Stimulated activated CD4-positive, alpha-beta T cell treated with anti-CD3 and anti-CD28 coated beads, TNF-alpha, amount 100 ng/mL, for 24 hours (primary cell): ENCODE measurements at places on chromosomes 5 and 9.

DNA sequence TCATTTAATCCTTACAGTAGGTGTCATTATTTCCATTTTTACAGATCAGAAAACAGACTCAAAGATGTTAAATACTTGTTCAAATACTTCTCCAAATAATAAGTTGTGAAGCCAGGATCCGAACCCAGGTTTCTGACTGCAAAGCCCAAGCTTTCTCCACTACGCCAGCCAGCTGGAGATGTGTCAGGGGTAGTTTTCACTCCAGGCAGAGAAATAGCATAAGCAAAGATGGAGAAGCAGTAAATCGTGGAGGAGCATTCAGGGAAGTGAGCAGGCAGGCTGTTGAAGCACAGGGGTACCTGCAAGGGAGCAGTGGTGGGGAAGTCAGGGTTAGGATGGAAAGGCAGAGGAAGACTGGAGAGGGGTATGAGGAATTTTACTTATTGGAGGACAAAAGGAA lies 2.9 kb downstream of the TLN1 start:
- no peak for DNase-seq

DNA sequence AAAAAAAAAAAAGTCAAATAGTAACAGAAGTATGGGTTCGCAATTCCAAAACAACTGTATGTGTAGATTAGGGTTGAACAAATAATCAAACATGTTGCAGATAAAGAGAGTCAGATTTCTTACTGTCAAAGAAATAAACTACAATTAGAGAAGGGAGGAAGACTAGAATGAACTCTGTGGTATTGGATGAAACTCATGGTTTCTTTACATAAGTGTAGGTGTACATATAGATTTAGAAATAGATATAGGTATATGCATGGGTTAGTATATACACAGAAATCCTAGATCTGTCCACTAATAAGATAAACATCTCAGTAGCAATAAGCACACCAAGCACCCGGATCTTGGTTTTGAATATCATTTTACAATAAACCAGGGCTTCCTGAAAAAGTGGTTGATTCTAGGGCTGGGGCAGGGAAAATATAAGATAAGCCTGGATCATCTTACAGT lies 21.3 kb downstream of the DTWD2 start:
- DNase-seq, result no peak

DNA sequence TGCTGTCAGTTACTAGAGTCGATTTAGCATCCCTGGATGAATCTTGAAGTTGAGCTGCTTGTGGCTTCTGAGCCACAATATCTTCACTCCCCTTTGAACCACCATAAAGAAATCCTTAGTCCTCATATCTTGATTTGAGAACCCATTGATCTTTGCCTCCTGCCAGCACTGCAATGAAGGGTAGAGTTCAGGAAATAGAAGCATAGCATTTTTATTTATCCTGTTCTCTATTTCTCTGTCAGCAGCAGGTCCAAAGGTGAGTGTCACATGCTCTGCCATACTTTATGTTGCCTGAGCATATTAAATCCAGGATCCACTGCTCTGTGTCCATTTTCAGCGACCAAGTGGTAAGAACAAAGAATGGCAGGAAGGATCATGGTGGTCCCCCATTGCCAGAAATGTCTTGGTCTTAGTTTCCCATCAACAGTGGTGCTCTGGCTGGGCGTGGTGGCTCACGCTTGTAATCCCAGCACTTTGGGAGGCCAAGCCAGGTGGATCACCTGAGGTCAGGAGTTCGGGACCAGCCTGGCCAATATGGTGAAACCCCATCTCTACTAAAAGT lies 80.2 kb upstream of the PANK3 start:
- no peak for DNase-seq

- DNase-seq, result no peak
Observed at GRCh38 chr5:121873409-121873808, 21.7 kb downstream of the FTMT start.

- no peak for DNase-seq
Observed at GRCh38 chr5:36644727-36645126, 38.3 kb downstream of the SLC1A3 start.

DNA sequence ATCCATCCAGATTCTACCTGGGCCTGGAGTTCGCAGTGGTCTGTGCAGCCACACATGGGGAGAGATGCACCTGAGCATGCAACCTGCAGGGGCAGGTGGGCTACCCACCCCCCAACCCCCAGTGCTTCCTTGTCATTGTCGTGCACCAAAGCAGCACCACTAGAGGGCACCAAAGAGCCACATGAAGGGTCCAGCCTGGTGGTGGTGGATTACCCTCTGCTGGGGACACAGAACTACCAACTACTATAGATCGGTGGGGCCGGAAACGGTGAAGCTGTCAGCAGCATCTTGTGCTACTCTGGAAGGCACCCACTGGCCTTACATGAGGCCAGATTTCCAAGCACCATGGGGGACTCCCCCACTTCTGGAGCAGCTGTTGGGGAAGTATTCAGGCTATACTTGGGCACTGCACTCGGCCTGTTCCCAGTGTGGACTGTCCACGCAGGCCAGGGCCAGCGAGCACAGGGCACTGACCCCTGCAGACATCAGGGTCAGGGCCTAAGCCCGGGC lies 60.2 kb upstream of the TBC1D2 start:
- DNase-seq, result peak; percentile 71

- no peak for DNase-seq
Observed at GRCh38 chr5:27048510-27048909, 10.1 kb upstream of the CDH9 start.

DNA sequence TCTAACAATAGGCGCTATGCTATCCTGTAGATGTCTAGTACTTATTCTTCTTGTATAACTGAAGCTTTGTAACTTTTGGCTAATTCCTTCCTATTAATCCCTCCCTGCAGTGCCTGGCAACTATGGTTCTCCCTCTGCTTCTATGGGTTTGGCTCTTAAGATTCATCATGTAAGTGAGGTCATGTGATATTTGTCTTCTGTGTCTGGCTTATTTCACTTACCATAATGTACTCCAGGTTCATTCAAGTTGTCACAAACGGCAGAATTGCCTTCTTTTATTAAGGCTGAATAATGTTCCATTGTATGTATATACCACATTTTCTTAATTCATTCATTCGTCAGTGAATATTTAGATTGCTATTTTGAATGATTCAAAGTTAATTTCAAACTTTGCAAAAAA lies 149.9 kb upstream of the GAS1 start:
- no peak for DNase-seq

DNA sequence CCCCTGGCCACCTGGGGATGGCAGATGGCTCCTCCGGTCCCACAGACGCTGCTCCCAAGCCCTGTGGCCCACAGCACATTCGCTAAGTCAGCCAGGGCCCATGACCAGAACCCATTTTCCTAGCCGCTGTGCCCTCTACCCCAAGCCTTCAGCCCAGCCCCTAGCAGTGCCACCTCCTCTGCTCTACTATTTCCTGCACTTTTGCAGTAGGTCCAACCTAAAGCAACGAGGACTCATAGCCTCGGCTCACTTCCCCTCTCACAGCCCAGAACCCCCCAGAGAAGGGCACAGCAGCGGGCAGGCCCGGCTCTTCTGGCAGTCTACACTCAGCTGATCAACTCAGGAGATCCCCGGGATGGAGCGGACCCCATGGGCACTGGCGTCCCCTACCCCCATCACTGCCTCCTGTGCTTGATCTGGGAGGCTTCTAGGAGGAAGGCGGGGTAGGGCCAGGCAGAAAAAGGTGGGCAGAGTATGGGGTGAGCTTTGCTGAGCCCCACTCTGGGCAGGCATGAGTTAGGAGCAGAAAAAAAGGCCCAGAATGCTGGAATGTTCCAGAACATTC lies 111.2 kb downstream of the ZNF354C start:
- no peak for DNase-seq

- DNase-seq, result no peak
Observed at GRCh38 chr9:592225-592624, 249.3 kb upstream of the DMRT1 start.

DNA sequence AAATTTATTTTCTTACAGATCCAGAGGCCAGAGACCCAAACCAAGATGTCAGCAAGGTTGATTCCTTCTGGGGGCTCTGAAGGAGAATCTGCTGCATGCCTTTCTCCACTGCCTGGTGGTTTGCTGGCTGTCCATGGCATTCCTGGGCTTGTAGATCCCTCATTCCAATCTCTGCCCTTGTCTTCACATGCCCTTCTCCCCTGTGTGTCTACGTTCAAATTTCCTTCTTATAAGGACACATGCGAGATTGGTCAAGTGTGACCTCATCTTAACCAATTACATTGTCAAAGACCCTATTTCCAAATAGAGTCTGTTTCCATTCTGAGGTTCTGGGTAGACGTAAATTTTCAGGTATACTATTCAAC lies 84.5 kb upstream of the RAI14 start:
- DNase-seq, result no peak

DNA sequence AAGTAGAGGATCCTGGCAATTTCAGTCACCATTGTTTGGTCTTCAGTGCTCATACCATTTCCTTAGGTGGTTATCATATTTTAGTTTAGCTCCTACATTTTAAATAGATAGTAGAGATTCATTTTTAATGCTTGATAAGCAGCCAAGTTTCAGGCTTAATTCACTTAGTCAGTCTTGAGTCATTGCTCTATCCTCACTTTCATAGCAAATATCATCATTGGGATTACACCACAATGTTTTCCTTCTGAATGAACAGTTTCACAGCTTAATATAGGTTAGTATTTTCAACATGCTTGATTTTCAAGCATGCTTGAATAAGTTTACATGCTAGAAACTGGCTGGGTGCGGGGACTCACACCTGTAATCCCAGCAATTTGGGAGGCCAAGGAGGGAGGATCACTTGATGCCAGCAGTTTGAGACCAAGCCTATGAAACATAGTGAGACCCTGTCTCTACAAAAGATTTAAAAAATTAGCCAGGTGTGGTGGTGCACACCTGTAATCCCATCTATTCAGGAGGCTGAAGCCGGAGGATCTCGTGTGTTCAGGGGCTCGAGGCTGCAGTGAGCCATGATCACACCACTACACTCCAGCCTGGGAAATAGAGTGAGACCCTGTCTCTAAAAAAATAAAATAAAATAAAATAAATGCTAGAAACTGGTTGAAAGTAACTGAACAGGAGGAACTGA lies 339.9 kb downstream of the ADGRV1 start:
- no peak for DNase-seq

- DNase-seq, result no peak
Observed at GRCh38 chr9:34887841-34888240, 70.2 kb upstream of the PHF24 start.

- no peak for DNase-seq
Observed at GRCh38 chr9:115461280-115461679, 343.3 kb upstream of the TNC start.

GRCh38 chr9:112914524-112914923 lies 23.8 kb upstream of the SLC46A2 start:
- DNase-seq, result no peak

- no peak for DNase-seq
Observed at GRCh38 chr5:69468631-69469030, 24.0 kb upstream of the OCLN start.
